ENCODE measurements at places on chromosomes 4 and X. TPM values are rescaled to one million over a fixed set of nuclear protein-coding genes. Genes with fewer than 3 reads are reported as not detected.

GRCh38 chrX:141467442-141467841 is 117.1 kb downstream of the SPANXA1 start:
- peak; percentile 37 for DNase-seq

DNA sequence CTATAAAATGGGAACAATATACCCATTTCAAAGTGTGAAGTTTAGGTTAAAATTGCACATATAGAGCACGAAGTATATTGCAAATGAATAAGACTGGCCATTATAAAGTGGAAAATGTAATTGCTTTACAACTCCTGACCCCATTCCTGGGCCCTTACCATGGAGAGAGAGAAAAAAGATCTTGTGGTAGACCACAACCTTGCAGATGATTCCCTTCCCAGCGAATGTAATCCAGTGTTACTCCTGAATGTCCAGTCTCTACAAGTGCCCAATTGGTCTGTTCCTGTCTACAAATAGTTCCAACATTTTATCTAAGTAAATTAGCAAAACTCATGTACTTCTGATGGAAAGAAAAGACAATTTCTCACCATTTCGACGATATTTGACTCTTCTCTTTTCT is 184.1 kb upstream of the LNX1 start:
- DNase-seq, result peak; percentile 5

DNA sequence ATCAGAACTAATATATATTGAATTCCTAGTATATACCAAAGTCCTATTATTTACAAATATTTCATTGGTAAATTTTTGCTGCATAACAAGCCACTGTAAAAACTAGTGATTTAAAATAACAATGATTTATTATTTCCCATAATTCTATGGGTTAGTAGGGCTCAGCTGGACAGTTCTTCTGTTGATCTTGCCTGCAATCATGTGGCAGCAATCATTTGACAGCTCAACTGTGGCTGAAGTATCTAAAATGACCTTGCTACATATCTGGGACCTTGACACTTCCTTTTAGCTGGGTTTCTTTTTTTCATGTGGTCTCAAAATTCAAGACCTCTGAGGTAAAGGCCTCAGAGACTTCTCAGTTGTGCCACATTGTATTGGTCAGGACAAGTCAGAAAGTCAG is 598.5 kb upstream of the PITX2 start:
- no peak for DNase-seq

DNA sequence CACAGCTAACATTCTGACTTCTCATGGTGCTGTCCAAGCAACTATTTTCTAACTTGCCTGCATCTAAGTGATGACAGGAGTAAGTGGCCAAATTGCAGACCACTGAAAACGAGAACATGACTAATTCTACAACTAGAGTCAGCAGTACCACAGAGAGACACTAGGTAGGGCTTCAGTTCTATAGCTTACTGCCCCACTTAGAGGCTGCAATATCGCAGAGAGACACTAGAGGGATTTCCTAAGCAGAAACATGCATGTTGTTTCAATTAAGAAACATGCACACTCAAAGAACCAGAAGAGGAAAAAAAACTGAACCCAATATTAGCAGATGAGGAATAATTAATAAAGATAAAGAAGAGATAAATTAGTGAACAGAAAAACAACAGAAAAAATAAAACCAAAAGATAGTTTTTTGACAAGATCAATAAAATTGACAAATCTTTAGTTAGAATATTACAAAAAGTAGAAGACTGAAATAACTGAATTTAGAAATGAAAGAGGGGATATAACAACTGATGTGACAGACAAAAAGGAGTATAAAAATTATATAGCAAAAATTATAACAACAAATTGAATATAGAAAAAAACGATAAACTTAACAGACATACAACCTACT is 100.8 kb downstream of the SPIN4 start:
- peak; percentile 78 for DNase-seq

DNA sequence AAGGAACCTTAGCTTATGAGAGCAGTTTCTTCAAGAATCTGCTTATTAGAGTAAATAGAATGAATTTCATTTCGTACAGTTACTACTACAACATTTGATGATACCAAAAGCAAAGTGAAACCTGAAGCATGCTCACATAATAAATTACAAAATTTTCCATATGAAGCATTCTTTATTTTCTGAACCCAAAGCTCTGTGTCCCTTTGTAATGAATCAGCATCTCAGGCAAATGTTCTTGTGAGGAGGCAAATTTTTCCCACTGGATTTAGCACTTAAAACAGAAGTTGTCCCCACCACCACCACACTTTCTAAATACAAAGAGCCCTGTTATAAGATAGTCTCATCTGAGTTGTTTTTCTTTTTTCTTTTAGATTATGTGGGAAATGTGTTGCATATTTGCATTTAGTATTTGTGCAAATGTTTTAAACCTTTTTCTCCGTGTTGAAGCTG is 70.7 kb upstream of the NFKB1 start:
- peak; percentile 22 for DNase-seq

- DNase-seq, result no peak
Observed at GRCh38 chr4:113122066-113122465, 72.6 kb downstream of the ANK2 start.

DNA sequence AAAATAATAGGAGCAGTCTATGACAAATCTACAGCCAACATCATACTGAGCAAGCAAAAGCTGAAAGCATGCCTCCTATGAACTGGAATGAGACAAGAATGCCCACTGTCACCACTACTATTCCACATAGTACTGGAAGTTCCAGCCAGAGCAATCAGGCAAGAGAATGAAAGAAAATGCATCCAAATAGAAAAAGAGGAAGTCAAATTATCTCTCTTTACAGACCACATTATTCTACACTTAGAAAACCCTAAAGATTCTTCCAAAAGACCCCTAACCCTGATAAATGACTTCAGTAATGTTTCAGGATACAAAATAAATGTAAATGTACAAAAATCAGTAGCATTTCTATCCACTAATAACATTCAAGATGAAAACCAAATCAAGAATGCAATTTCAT is 249.0 kb downstream of the STK32B start:
- DNase-seq, result no peak

GAGE12J gene
- total RNA-seq, result not detected

SLC7A11 gene
- 7.8 TPM for total RNA-seq

CLCN4 gene
- total RNA-seq, result 1.7 TPM

DCX gene
- not detected for total RNA-seq

Measured in M059J (cell line).